Osteocyte (in vitro differentiated cells): ENCODE measurements at places on chromosomes 5 and 9. TPM values are rescaled to one million over a fixed set of nuclear protein-coding genes. Genes with fewer than 3 reads are reported as not detected.

The ADAMTSL2 gene
- 0.10 and 0.11 TPM in 2 replicates for total RNA-seq

The PTBP3 gene
- total RNA-seq, result 47.6 and 58.9 TPM in 2 replicates

The EDIL3 gene
- total RNA-seq, result 470 and 495 TPM in 2 replicates

The ICE1 gene
- 27.0 and 27.7 TPM in 2 replicates for total RNA-seq

The RNF208 gene
- total RNA-seq, result 7.2 and 8.0 TPM in 2 replicates

DNA sequence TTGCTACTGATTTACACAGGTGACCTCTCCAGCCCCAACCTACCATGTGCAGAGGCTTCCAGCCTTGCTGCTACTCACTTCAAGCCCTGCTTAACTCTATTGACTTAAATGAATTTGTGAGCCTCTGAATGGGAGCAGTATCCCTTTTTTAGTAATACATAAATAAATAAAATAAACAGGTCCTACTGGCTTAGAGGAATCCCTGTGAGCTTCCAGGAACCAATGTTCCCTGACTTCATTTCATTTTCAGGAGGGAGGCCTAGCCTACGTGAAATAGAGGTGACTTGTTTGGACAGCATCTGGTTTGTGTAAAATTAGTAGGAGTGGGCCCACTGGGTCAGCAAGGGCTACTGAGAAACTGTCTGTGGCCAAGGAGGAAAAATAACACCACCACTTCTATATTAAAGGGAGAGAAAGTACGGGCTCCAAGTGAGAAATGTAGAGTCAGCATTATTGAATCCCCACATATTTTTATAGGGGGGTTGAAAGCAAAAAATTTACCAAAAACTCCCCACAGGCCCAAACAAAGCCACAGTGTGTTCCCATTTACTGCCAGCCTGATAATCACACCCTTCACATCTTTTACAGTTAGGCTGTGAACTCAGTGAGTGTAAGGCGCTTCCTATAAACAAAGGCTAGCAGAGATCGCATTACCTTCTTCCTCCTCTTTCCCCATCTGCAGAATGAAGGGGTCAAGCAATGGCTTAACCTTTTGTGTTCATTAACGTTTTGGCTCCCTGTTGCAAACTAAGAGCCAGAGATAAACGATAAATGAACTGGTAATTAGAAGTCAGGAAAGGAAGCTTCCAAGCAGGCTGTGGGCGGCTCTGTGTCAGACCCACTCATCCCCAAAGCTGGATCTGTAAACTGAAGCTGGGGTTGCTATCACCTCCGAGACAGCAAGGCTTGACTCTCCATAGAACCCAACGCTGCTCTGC, 138.8 kb upstream of the LIFR start:
- no peak for DNase-seq

DNA sequence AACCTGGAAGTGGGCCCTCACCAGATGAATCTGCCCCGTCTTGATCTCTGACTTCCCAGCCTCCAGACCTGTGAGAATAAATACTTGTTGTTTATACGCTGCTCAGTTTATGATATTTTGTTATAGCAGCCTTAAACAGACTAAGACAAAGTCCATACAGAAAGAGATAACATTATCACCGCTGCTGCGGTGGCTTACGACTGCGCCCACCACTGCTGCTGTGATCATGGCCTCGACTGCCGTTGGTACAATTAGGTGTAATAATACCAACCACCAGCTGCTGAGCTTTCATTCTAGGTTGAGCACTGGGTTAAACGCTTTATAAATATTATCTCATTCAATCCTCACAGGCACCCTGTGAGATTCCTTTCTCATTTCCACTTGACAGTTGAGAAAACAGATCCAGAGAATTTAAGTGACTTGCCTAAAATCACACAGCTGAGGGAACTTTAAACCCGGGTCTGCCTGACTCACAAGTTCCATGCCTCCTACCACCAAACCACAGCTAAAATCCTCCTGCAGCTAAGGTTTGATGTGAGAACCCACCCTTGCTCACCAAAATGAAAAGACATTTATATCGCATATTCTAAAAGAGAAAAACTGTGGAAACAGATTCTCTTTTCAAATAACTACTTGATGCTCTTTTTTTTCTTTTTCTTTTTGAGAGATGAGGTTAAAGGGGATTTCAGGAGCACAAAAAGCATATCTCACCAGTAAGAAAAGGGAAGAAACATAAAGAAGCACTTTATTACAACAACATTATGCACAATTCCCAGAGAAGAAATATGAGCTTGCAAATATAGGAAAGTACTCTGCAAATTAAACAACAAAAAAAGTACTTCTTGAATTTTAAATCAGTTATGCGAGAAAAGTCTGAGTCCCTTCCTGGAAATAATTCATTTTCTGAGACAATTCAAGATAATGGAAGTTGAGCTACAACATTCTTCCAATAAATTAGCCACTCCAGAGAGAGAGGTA, 23.9 kb downstream of the GOLM1 start:
- no peak for DNase-seq

DNA sequence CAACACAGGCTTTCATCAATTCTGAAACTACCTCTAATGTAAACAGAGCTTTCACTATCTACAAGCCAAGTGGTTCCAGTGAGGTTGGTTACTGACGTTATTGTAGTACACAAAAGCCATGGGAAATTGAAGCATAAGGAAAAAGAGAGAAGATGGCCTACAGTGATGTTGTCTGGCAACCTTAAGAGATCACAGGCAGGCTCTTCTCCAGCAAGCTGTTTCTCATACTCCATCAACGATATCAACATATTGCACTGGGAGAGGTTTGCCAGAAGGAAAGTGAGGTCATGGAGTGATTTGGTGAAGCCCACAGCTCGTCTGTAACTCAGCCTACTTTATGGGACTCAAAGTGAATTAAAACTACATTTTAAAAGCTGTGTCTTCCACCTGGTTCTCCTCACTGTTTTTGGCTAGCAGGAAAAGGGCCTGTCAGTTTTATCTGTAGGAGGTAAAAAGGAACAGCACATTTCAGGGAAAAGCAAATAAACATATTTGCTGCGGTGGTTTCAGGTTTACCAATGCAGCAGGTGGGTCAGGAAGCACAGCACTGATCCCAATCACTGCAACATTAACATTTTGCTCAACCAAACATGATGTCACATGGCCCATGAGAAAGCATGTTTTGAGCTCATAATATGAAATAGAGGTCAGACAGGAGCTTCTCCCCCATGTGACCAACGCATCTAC, 72.9 kb downstream of the ARSB start:
- no peak for DNase-seq

GRCh38 chr5:116133281-116133680, 48.5 kb downstream of the COMMD10 start:
- no peak for DNase-seq

- no peak for DNase-seq
These were observed 1078.3 kb downstream of the CDH12 start for GRCh38 chr5:21774801-21775200.

DNA sequence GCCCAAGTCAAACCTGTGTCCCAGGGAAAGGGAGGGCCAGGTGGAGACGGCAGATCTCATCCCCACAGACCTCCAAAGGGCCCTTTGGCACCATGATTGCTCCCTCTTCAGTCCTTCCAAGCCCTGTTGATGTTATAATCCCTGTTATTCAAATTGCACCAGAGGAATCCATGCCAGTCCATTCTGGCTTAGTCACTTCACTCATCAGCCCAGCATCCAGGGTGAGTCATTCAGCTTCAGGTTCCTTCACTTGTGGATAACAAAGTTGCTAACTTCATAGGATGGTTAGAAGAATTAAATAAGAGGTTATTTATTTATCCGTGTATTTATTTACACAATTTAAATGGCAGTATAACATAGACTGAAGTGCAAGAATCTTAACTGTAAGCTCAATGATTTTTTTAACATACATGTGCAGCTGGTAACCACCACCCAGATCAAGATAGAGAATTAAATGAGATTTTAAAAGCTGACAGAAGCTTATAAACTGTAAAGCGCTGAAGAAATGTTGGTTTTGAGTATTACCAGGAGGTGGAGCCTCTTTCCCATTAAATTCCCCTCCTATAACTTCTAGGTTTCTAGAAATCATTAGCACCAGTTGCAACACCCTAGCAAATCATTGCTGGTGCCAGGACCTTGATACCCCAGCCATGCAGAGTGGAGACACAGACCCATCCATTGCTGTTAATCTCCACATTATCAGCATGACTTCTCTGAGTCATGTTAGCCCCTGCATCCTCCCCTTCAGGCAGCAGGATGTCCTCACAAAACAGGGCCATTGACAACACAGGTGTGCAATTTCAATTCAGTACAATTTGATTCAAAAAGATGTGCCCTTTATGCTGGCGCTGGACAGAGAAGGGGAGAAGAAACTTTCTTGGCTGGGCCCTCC, 77.4 kb downstream of the SEC61B start:
- DNase-seq, result no peak

DNA sequence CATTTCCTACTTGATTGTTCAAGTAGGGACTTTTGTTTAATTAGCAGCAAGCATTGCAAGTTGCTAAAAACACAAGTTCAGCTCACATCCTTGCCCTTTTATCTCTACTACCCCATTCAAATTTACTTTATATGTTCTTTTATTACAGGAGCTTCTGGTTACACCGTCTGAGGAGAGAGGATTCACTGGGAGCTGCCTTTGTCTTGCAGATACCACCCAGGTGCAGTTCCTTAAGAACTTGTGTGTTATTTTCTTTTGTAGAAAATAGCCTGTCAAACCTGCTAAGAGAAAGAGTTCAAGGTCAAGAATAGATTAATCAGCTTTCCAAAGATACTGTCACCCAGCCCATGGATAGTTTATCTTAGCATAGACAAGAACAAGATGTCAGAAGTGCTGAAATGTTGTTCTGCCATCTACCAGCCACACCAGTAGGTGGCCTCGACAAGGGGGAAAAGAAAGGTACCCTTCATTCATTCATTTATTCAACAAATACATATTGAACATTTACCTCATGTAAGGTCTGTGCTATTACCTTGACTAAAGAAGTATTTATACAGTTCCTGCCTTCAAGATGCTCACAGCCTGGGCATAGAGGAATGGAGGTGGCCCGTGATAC, 750.3 kb downstream of the MAT2B start:
- no peak for DNase-seq

DNA sequence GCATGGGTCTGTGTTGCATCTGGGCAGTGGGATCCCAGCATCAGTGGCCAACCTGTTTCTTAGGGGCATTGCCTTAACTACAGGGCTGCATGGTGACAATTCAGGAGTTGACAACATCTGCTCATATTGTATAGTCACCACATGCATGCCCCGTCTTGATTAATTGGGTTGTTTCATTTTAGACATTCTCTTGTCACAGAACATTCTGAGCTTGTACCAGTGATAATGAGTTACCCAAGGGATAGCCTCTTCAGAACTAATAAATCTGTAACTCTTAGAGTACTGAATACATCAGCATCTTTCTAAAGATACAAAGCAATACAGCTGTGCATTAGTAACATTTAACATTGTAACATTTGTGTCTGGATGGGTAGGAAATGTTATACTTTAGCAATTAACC, 426.5 kb upstream of the CD180 start:
- no peak for DNase-seq

- no peak for DNase-seq
These were observed 34.3 kb downstream of the MTMR12 start for GRCh38 chr5:32278406-32278805.

DNA sequence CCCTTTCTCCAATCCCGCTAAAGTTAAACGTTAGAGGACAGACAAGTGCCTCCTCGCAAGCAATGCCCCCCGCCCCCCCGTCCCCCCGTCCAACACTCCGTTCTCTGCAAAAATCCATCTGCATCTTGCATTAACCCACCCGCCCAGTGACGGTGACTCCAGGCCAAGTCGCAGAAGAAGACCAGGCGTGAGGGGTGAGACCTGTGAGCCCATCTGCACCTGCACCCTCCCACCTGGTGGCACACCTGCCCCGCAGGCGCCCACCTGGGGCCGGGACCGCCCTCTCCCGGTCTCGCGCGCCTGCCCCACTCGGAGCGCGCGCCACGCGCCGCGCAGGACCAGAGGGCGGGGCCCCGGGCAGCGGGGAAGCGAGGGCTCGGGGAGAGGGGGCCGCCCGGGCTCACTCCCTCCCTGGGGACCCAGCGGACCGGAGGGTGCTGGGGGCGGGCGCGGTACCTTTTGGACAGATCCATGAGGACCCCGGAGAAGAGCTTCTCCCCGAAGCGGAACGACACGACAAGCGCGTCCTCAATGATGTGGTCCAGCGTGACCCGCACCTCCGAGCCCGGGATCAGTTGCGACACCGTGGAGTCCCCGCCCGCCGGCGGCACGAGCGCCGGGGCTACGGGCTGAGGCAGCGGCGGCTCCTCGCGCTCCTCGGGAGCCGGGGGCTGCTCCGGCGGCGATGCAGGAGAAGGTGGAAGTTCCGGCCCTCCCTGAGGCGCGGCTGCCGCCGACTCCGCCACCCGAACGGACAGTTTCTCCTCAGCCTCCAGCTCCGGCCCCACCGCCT, 705 bp downstream of the PWWP2A start:
- DNase-seq, result peak; percentile 86

DNA sequence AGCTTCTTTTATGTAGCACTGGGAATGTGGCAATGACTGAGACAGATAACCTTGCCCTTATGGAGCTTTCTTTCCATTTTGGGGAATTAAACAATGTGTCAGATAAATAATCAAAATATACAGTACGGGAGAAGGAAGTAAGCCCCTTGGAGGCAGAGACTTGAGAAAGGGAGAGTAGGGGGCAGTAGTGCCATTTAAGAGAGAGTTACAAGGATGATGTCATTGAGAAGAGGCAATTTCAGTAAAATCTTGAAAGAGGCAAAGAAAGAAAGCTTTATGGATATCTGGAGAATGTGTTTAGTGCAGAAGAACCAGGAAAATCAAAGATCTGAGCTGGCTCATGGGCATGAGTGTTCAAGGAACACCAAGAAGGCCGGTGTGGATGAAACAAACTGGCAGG, 77.3 kb downstream of the KCTD16 start:
- DNase-seq, result no peak

- DNase-seq, result no peak
These were observed 36.0 kb upstream of the STXBP1 start for GRCh38 chr9:127575875-127576778.

DNA sequence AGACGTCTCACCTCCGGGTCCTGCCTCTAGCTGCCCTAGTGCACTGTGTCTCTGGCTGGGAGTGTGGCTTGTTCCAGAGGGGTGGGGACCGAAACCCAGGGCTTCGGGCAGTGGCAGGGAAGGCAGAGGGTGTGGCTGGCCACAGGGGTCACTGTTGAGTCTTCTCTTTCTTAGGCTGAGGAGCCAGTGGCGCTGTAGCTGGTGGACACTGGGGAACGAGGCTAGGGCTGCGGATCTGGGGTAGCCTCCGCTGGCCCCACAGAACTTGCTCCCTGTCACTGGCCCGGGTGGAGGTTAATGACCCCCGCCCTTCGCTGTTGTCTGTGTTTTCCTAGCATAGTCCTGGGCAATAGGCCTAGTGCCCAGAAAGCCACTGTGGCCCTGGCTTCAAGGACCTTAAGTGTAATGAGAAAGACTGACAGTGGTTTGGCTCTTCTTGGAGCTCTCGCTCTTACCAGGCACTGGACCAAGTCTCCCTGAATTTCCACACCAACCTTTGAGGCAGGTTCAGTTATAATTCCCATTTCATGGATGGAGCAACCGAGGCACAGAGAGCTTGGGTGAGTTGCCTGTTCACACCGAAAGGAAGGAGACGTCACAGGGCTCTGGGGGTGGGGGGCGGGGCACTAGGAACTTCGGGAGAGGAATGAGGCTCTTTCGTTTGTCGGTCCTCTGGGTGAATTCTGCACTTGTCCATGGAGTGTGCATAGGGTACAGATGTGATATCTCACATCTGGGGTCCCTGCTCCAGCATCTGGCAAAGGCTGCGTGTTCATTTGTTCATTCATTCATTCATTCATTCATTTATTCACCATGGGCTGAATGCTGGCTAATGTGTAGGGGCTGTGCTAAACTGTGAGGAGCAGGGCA, 4.8 kb upstream of the IER5L start:
- DNase-seq, result no peak

GRCh38 chr9:132976571-132976970, 1.9 kb upstream of the GFI1B start:
- DNase-seq, result no peak

- no peak for DNase-seq
These were observed 166.5 kb downstream of the C9orf152 start for GRCh38 chr9:110041452-110041851.
